Substantia nigra (tissue), 51 donors: ENCODE measurements at places on chromosomes 2 and 18.

DNA sequence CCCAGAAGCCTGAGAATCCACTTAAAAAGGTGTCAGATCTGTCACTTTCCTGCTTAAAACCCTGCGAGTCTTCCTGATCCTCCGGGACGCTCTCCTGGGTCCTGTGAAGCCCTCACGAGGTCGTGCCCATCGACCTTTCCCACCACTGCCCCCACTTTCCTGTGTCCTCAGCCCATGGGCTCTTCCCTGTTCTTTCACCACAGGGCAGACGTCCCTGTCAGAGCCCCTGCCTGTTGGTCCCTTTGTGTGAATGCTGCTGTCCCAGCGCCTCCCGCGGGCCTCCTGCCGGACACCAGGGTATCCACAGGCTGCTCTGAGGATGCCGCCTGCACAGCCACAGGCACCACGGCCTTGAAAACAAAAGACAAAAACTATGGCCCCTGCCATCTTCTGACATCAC lies 125.6 kb downstream of the TMEM18 start:
- DNase-seq: no peak

- DNase-seq: no peak
These were observed 75.4 kb upstream of the GRB14 start for GRCh38 chr2:164696634-164697033.

- DNase-seq: no peak
These were observed 190.7 kb downstream of the NOL4 start for GRCh38 chr18:34033968-34034367.

GRCh38 chr2:100643906-100644501 lies 81.2 kb downstream of the PDCL3 start:
- DNase-seq: no peak

- DNase-seq: no peak
These were observed 22.2 kb downstream of the KCNG2 start for GRCh38 chr18:79819968-79820351.

- no peak for DNase-seq
These were observed 93.5 kb downstream of the TMEM18 start for GRCh38 chr2:583666-584065.

DNA sequence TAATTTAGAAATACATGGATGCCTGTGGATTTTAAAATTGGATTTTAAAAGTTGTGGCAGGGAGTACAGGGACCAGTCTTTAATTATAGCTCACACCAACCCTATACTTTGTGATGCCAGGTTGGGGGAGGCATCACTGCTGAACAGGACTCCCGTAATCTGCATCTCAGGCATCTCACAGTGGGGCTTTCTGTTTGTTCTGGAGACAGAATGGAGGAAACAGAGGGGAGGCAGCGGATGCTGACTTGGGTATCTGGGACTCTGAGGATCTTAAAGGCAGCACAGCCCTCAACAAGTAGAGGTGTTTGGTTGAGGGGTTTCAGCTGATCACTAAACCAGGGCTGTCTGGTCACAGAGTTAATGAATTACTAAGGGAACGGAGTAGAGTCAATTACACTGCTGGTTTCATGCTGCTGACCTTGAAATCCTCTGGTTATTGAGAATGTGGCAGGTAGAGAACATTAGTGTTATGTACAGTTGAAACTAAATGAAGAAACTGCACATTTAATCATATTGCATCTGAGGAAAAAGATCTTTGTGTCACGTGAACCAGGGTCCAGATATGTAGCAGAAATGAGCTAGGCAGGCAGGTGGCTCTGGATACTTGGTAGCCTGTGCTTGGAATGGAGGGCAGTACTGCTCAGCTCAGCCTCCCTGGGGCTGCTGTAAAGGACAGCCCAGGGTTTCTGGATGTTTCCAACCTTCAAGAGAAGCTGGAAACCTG lies 40.3 kb downstream of the FHOD3 start:
- no peak for DNase-seq

DNA sequence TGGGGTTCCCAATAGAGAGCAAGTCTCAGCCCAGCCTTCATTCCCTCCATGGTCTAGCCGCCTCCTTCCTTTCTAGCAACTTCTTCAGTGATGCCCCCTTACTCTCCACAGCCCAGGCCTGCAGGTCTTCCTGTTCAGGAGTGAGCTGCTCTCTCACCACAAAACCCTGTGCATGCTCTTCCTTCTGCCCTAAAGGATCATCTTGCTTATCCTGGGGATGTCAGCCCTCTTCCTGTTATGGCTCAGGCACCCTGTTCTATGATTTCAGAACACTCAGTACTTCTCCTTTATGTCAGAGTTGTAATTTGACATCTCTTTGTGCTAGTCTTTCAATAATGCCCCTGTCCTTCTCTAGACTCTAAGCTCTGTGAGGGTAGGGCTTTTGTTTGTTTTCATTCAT lies 19.4 kb downstream of the TMEM178A start:
- no peak for DNase-seq

- DNase-seq: no peak
These were observed 238.3 kb downstream of the PRKCE start for GRCh38 chr2:45889620-45890370.

- no peak for DNase-seq
These were observed 37.1 kb upstream of the GPR75 start for GRCh38 chr2:53896864-53897263.

DNA sequence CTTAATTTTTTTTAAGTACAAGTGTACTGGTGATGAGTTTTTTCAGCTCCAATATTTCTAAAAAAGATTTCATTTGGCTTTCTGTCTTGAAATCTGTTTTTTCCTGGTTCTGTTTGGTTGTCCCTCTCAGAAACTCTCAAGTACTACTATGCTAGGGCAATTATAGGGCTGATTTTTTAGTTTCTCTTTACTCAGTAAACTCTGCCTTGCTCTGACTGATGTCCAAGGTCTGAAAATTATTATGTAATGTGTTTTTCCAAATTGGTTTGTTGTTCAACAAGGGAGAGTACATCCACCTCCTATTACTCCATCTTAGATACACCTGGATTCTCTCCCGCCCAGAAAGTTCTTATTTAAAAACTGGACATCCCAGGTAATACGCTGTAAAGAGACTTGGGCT lies 877.7 kb downstream of the CBLN2 start:
- DNase-seq: no peak

GRCh38 chr18:29653671-29654215 lies 1388.8 kb downstream of the DSC3 start:
- DNase-seq: no peak

DNA sequence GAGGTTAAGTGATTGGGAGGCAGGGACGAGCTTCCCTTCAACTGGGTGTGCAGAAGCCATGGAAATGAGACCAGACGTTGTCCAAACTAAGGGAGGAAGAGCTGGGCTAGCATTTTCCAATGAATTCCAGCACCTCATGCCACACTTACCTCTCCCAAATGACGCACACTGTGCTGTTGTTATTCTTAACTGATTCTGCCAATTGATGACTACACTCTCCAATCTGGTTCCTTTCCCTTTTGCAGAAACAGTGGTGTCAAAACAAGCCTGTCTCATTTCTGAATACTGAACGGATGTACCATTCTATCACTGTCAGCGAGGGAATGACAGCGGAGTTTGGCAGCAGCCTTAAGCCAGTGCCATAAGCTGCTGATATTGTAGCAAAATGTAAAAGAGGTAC lies 380.5 kb upstream of the HNRNPA3 start:
- no peak for DNase-seq

GRCh38 chr18:57004366-57005121 lies 142.3 kb upstream of the BOD1L2 start:
- DNase-seq: no peak

DNA sequence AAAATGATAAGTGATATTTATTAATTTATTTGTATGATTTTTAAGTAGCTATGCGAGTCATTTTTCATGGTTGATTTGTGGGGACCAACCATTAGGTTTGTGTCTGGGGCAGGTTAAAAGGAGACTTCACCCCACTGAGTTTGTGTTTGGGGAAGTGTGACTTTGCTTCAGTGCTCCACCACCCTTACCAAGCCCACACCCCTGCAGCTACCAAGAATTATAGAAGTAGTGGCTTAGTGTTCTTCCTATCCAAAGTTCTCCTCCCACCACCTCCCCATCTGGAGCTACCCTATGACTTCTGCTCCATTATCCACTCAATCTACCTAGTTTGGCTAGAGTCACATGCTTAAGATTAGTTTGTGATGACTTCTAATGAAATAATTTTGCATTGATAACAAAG lies 182.1 kb upstream of the ZEB2 start:
- no peak for DNase-seq

DNA sequence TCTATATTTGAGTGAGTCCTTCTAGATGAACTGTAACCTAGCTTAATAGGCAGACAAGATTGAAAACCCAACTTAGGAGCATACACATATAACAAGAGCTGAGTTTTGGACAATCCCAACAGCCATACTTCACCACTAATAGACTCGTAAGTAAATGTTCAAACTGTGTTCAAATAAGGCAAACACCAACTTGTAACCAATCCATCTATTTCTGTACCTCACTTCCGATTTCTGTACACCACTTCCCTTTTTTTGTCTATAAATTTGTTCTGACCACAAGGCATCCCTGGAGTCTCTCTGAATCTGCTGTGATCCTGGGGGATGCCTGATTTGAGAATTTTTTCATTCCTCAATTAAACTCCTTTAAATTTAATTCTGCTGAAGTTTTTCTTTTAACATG lies 1149.1 kb upstream of the NRXN1 start:
- DNase-seq: no peak

- no peak for DNase-seq
These were observed 315.6 kb downstream of the SETBP1 start for GRCh38 chr18:44996261-44996660.

DNA sequence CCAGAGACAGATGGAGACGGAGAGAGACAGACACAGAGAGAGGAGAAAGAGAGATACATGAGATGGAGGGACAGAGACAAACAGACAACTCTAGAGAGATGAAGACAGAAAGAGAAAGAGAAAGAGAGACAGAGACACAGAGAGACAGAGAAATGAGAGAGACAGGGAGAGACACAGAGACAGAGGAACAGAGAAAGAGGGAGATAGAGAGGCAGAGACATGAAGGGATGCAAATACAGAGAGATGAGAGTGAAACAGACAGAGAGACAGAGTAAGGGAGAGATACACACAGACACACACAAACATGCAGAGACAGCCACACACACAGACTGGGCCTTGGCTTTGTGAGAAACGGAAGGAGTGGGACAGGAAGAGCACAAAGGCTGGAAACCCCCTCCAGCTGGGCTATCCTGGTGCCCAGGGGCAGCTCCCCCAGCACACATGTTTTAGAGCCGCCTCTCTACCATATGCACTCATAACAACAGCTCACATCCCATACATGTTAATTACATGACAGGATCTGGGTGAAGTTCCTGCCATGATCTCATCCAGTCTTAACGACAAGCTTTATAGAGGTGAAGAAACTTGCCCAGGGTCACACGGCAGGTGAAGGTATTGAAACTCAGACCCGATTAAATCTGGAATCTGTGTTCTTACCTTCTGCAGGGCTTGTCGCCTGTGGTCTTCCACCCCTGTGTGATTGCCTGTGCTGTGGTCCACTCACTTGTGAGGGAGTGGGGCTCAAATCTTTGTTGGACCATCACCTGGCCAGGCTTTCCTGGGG lies 32.4 kb downstream of the IL18R1 start:
- no peak for DNase-seq

GRCh38 chr2:121429119-121429903 lies 101.4 kb upstream of the RNU4ATAC start:
- no peak for DNase-seq

- no peak for DNase-seq
These were observed 103.6 kb upstream of the BCL2L11 start for GRCh38 chr2:111017034-111017622.

- no peak for DNase-seq
These were observed 331.7 kb upstream of the DCC start for GRCh38 chr18:52008330-52008729.

- DNase-seq: no peak
These were observed 104.7 kb downstream of the HNRNPLL start for GRCh38 chr2:38498045-38498481.

- no peak for DNase-seq
These were observed 333.1 kb downstream of the DSEL start for GRCh38 chr18:67183398-67183797.

GRCh38 chr2:25700221-25700660 lies 26.9 kb upstream of the DTNB start:
- no peak for DNase-seq

GRCh38 chr18:55396979-55397378 lies 191.0 kb downstream of the TCF4 start:
- no peak for DNase-seq

DNA sequence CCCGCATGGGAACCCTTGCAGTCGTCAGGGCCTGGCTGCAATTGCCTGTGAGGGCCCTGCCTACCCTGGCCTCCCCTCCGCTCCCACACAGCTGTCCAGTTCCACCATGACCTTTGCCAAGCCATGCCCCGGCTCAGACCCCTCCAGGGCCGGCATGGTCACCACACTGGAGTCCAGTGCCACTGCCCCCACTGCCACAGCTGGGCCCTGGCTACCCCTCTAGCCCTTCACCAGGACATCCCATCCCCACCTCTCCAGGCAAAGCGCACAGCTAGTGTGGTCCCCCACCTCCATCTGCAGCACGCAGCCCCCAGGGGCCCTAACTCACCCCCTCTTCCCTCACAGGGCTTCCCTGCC lies 70.3 kb upstream of the SMAD7 start:
- DNase-seq: no peak

DNA sequence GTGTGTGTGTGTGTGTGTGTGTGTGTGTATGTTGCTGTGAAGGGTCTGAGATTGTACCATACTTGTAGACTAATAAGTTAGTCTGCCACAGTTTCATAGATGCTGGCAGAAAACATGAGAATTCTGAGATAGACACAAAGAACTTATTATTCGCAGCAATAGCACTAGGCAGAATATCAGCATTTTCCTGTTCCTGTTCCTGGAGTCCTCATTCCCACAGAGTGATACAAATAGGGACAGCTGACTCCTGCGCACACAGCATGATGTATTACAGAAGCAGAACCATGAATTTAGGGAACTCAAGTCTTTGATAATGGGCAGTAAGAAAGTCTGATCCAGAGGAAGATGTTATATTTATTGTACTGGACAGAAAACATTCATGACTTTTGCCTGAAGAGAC lies 1466.3 kb downstream of the DPP10 start:
- no peak for DNase-seq

DNA sequence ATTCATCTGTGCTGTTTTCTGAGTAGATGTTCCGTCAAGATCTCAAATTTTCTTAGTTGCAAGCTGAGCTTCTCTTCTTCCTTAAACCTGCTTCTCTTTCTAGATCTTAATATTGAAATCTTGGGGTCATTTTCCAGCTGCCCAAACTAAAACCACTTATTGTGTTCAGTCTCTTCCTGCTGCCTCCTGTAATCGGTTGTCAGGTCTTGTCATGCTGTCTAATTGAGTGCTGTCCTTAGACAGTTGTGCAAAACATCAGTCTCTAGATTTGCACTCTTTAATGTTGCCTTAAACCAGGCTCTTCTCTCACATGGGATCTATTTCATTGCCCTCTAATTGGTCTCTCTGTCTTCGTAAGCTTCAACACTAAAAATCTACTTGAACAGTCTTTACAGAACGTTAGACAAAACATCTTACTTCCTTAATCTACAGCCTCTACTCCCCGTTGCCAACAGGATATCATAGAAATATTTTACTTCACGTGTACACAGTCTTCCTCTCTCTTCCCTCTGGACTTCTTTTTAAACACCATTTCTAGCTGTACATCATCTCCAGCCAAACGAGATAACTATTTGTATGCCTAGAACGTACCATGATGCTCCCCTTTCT lies 34.9 kb downstream of the GPD2 start:
- no peak for DNase-seq

GRCh38 chr18:74503137-74503536 lies 7.0 kb downstream of the CNDP2 start:
- DNase-seq: no peak
